Esophagus squamous epithelium (tissue), 5 donors: ENCODE measurements at places on chromosomes 11 and 22.

DNA sequence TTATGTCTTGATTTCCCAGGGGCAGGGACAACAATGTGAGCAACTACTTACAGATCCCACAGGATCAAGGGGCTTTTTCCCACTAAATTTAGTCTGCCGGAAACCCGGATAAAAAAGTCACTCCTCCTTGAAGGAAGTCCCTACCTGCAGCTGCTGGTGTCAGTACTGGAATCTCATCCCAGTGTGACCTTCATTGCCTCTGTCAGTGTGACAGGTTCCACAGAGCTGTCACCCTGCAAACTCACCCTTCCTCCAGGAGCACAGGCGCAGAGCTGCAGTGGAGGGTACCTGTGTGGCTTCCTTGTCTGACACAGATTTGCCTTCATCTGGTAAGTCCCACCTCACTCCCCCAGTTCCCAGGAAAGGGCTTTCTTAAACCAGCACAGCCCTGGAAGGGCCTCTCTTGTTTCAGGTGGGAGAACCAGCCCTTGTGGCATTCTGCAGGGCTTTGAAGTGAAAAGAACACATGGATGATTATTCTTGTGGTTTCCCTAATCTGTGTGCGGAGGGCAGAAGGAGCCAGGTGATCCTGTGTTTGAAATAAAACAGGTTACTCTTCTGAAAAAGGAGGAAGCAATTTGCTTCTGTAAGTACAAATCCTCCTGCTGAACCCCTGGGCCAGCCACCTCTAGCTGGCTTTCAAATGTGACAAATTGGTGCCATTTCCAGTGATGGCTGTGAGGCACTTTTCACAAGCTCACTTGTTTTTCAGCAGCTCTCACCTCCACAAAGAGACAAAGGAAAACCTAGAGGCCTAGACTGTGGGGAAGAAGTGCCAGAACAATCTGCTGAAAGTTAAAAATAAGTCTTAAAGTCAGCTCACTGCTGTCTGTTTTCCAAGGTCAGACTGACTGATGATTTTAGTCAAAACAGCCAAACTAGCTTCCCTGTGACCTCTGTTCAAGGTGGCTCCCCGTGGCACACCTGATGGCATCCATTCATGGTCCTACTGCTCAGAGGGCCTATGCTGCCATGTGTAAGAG, 9.2 kb upstream of the PRSS23 start:
- no peak overlapping the region for H3K4me3 ChIP-seq
- no peaks in the 10 kb centered on the region for H3K27me3 ChIP-seq
- no peak overlapping the region for H3K27ac ChIP-seq
- no peaks in the 10 kb centered on the region for H3K36me3 ChIP-seq
- no peak for DNase-seq

DNA sequence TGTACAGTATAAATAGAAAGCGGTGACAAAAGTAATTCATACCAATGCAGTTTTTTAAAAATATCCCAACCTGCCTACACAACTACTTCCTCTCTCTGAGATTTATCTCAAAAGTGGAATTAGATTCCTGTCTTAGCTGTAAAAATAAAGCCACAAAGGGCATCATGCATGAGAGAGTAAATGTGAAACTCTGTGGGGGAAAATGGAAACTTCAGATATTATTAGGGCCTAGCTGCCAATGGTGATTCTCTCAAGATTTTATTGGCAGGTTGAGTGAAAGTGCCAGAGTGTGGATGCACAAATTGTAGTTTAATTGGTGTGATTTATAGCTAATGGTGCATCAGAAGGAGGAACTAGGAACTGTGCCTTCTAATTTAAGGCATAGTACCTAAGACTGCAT, 356.9 kb upstream of the CCDC90B start:
- H3K4me3 ChIP-seq: no peak overlapping the region
- DNase-seq: no peak
- H3K27me3 ChIP-seq: no peaks in the 10 kb centered on the region
- H3K4me1 ChIP-seq: no peaks in the 10 kb centered on the region
- H3K36me3 ChIP-seq: no peaks in the 10 kb centered on the region

- no peaks in the 10 kb centered on the region for H3K36me3 ChIP-seq
- peak overlapping the region; percentile 73 for H3K4me3 ChIP-seq
- peak overlapping the region; percentile 81 for H3K27ac ChIP-seq
- H3K4me1 ChIP-seq: peaks cover 64% of the 10 kb centered on the region
- DNase-seq: no peak
These were observed 1.2 kb downstream of the PDGFB start for GRCh38 chr22:39243439-39244135.

GRCh38 chr11:59008947-59009346, 69.7 kb downstream of the GLYATL1 start:
- no peak for DNase-seq
- no peaks in the 10 kb centered on the region for H3K4me1 ChIP-seq
- H3K4me3 ChIP-seq: no peak overlapping the region
- H3K27me3 ChIP-seq: no peaks in the 10 kb centered on the region
- no peak overlapping the region for H3K27ac ChIP-seq

DNA sequence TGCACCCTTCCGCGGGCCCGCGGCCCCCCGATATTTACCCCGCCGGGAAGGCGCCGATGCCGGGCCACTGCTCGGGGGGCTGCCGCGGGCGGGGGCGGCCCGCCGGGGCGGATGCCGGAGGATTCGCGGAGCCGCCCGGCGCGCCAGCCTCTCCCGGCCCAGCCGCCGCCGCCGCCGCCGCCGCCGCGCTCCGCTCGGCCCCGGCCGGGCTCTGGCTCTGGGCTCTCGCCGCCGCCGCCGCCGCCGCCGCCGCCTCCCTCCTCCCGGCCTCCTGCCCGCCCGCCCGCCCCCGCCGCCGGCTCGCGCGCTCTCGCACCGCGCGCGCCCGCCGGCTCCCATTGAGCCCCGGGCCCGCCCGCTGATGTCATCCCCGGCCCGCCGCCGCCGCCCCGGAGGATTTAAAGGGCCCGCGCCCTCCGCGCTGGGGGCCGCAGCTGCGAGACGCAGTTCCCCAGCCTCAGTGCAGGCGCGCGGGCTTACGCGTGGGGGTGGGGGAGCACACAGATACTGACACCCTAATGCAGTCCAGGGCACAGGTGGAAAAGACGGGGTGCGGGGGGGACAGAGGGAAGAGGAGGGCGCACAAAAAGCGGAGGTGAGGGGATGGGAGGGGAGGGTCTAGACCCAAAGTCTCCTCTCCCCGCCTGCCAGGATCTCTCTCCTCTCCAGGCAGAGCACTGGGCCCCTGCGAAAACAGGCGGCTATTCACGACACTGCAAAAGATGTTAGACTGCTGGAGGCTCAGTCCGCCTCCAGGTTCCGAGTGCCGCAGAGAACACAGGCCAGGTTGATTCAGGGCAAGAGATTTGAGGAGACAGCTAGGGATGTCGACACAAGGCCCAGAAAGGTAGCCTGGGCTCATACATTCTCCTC, at the start of gene CSNK1E:
TSS of gene CSNK1E (minus strand) at position 312 of the 873 bp plus-strand sequence. CDS start 3,276 bp downstream, outside the sequence.
- H3K27ac ChIP-seq: peak within 1 kb of the TSS; percentile 98
- H3K27me3 ChIP-seq: no peaks in the 10 kb centered on the region
- no peak for DNase-seq
- H3K4me3 ChIP-seq: peak within 1 kb of the TSS; percentile 74

- DNase-seq: no peak
- no peak overlapping the region for H3K4me3 ChIP-seq
- no peaks in the 10 kb centered on the region for H3K27me3 ChIP-seq
- no peaks in the 10 kb centered on the region for H3K36me3 ChIP-seq
These were observed 39.7 kb downstream of the YWHAH start for GRCh38 chr22:31983911-31984656.

GRCh38 chr11:102306817-102307726, 10.2 kb upstream of the BIRC3 start:
- no peak overlapping the region for H3K4me3 ChIP-seq
- no peaks in the 10 kb centered on the region for H3K27me3 ChIP-seq
- H3K4me1 ChIP-seq: peaks cover 6% of the 10 kb centered on the region
- H3K36me3 ChIP-seq: no peaks in the 10 kb centered on the region

DNA sequence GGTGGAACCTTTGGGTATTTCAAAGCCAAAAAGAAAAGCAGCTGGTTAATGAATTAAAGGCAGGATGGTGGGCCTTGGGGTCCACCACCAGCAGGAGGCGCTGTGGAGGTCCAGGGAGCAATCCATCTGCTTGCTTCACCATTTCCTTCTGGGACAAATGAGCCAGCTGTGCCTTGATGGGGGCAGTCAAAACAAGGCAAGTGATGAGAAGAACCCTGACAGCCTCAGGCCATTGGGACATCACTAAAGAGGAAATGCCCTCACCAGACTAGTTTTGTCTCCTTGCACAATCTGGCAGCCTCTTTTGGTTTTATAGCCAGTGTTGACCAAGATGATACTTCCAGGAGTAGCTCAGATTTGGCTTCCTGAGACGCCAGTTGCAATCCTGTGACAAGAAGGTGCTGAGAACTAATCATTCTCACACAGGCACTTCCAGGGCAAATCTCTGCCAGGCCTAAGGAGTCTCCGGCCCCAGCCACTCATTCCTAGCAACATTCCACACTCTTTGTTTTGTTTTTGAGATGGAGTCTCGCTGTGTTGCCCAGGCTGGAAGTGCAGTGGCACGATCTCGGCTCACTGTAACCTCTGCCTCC, 38.2 kb upstream of the WEE1 start:
- H3K27ac ChIP-seq: peak overlapping the region; percentile 73
- H3K4me1 ChIP-seq: peaks cover 12% of the 10 kb centered on the region
- H3K27me3 ChIP-seq: no peaks in the 10 kb centered on the region
- no peaks in the 10 kb centered on the region for H3K36me3 ChIP-seq
- no peak overlapping the region for H3K4me3 ChIP-seq

DNA sequence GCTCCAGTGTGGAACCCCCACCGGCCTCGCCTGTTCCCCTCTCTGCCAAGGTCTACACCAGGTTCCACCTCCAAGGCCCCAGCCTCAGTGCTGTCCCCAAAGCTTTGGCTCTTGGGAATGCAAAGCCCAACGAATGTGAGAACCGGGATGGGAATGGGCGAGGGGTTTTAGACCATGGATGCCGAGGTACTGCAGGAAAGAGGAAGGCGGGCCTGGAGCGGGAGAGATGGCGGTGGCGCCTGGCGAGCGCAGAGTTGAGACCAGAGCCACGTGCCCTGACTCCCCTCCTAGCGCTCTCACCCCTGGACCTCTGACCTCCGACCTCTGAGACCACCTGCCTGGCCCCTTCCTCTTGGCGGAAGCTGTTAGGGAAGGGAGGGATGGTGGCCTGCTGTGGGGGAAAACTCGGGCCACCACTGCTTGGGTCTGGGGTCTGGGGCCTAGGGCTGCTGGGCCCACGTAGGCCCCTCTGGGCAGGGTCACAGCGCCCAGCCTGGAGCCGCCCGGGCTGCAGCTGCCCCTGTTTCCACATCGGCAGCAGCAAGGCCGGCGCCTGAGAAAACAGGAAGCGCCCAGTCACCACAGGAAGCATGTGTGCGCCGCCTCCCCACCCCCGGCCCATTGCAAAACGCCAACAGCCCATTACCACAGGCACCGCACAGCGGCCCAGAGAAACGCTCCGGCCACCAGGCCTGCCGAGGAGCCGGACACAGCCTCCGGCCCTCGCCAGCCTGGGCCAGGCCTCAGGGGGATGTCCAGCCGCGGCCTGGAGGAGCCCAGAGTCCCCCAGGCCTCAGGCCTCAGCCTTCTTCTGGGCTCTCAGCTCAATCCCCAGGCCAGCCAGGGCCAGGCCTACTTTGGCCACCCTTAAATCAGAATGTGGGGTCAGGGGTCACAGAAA, 13.8 kb upstream of the SLC39A13 start:
- peaks cover 4% of the 10 kb centered on the region for H3K4me1 ChIP-seq
- no peaks in the 10 kb centered on the region for H3K27me3 ChIP-seq
- H3K4me3 ChIP-seq: no peak overlapping the region
- peak; percentile 45 for DNase-seq
- peak overlapping the region; percentile 88 for H3K27ac ChIP-seq
- H3K36me3 ChIP-seq: no peaks in the 10 kb centered on the region

DNA sequence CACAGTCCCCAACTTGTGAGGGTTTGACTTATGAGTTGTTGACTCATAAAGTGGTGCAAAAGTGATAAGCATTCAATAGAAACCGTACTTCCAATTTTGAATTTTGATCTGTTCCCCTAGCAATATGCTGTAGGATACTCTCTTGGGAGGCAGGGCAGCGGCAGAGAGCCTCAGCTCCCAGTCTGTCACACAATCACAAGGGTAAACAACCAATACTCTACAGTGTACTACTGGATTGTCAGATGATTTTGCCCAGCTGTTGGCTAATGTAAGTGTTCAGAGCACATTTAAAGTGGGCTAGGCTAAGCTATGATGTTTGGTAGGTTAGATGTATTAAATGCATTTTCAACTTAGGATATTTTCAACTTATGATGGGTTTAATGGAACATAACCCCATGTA, 13.7 kb upstream of the NXPE2 start:
- no peak for DNase-seq
- no peak overlapping the region for H3K4me3 ChIP-seq
- no peak overlapping the region for H3K27ac ChIP-seq
- H3K4me1 ChIP-seq: no peaks in the 10 kb centered on the region

GRCh38 chr11:19216709-19217374, 15.1 kb upstream of the CSRP3 start:
- no peak for DNase-seq
- no peak overlapping the region for H3K4me3 ChIP-seq
- peak overlapping the region; percentile 84 for H3K27ac ChIP-seq
- H3K36me3 ChIP-seq: no peaks in the 10 kb centered on the region

DNA sequence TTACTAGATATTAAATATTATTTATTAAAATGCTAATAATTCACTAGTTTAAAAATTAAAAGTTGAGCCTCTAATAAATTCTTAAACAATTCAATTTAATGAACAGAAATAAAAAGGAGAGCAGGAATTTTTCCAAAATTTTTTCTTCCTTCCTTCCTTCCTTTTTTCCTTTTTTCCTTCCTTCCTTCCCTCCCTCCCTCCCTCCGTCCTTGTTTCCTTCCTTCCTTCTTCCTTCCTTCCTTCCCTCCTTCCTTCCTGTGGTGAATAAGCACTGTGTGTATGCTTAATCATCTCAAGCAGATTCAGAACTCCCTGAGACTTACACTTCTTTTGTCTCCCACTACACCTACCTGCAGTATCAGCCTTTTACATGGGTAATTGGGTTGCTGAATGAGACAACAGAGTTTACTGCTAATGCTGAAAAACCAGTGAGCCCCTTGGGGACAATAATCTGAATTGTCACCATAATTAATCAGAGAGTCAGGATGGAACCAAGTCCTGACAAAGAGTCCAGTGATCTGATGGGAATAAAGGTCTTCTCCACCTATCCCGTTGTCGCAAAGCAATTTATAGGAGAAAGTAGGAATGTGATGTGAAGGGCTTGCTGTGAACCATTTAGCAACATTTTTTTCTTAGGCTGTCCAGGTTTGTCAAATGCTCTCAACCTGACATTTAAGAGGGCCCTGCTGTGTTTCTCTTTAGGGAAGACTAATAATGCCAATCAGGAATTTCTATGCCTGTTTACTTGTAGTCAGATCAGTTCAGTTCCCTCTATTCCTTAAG, 58.1 kb upstream of the CEP295 start:
- no peak overlapping the region for H3K4me3 ChIP-seq
- no peaks in the 10 kb centered on the region for H3K27me3 ChIP-seq
- H3K4me1 ChIP-seq: no peaks in the 10 kb centered on the region
- H3K27ac ChIP-seq: no peak overlapping the region
- DNase-seq: no peak
- H3K36me3 ChIP-seq: no peaks in the 10 kb centered on the region
